ENCODE measurements at places on chromosomes 4 and X.
A peak's percentile ranks its signal among the peaks of the same experiment; 100 is the strongest.

- ATAC-seq = peak; percentile 98
Observed at GRCh38 chr4:22356987-22357596, 158.8 kb downstream of the ADGRA3 start.

GRCh38 chrX:100700809-100701208, 31.1 kb downstream of the SYTL4 start:
- ATAC-seq = no peak

DNA sequence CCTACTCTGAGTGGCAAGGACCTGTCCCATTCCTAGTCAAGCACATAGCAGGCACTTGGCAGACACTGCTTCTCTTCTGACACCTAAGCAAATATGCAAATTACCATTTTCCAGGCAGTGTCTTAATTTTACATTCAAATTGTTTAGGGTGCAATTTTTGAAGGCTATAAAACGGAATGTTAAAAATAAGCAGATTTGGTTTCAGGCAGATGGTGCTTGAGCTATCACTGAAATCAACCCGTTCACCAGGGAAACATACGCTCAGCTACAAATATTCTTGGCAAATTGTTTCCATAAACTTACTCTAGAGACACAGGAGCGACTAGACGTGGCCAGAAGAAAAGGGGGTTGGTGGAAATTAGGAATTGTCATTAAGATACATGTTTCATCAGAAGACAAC, 45.7 kb downstream of the BEND2 start:
- no peak for ATAC-seq

DNA sequence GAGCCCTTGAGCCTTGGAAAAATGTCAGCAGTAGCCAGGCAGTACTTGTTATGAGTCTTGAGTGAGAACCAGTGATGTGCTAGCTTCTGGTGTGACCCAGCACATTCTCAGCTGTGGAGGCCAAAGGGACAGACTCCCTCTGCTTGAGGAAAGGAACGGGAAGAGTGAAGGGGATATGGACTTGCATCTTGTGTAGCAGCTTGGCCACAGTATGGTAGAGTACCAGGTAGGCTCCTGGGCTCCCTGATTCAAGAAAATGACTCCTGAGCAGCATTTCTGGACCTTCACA, 1601.9 kb upstream of the ADGRL3 start:
- no peak for ATAC-seq

GRCh38 chrX:81390237-81390636, 188.3 kb downstream of the SH3BGRL start:
- no peak for ATAC-seq

DNA sequence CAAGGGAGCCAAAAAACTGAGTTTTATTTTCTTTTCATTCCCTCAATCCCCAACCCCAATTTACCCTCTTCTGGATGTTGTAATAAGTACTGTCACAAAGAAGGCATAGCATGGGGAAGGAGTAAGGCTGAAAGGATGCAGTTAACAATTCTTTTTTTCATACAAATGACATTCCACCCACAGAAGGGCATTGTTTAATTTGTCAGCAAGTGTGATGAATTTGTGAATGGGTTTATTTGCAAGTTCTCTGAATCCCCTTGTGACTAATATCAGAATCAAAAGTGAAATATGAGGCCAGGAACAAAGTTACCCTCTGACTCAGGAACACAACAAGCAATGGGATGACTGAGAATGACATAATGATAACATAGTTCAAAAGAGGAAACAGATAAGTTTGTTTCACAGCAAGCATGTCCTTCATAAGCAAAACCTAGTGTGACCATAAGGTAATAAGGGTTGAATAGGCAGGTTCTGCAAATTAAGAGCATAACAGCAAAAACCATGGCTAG, 2.1 kb downstream of the GEMIN8 start:
- ATAC-seq = no peak

DNA sequence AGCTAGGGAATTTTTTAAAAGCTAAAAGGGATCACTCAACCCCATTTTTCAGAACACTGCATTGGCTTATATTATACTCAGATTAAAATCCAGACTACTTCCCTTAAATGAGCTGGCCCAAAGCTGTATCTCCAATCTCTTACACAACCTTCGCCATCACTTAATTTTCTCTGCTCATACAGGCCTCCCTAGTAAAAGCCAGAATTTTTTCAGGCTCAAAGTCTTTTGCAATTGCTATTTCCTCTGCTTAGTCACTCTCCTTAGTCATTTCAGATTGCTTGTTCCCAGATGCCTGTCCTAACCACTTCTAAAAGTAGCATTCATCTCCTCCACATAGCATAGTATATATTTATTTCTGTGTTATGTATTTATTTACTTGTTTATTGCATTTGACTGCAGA, 1587.9 kb upstream of the ADGRL3 start:
- ATAC-seq = no peak

DNA sequence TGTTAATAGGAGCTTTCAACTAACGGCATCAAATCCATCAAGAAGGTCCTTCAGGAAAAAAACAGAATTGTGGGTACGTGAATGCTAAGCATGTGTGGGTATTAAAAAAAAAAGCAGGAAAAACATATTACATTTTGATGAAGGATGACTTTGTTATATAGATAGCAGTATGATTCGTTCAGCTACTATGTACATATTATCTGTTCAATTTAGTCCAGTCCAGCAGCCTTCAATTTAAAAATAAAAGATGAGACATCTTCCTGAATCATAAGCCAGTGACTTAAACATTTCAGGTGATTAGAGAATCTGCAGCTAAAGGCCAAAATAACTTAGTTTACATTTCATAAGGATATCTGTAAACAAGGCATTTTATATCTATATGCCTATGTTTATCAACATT, 63.4 kb downstream of the LCORL start:
- ATAC-seq = no peak

DNA sequence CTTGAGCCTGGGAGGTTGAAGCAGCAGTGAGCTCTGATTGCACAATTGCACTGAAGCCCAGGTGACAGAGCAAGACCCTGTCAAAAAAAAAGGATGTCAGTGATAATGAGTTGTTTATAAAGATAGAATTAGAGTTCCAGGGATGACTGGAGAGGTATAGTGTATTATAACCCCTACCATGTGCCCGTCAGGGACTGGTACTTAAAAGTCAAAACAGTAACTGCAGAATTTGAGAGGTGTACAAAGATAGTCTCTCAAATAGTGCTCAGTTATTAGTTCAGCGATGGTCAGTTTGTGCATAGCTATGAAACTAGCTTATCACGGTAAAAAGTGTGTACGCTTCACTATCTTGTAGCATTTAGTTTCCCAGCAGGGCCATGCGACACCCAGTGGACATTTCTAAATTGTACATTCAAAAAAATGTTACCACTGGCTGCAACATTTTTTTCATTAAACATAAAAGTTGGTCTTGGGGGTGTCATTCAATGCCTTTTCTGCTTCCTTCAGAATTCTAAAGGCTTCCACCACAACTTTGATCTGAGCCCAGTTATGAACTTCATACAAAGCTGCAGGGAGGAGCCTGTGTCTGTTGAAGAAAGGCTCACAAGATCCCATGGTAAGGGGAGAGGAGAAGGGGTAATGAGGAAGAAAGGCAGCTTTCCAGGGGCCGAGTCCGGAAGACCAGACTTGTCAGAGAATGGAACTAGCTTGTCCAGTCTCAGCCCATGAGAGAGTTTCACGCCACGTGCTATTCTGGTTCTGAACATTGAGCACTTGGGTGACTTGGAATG, 9.2 kb upstream of the GYG2 start:
- ATAC-seq = peak; percentile 71

GRCh38 chrX:97995834-97996233, 1112.1 kb downstream of the RPA4 start:
- no peak for ATAC-seq

- ATAC-seq = peak; percentile 84
Observed at GRCh38 chrX:50081282-50081889, 119.4 kb downstream of the AKAP4 start.

GRCh38 chr4:4599481-4600275, 57.8 kb upstream of the STX18 start:
- no peak for ATAC-seq

- no peak for ATAC-seq
Observed at GRCh38 chrX:108811891-108812290, 75.5 kb upstream of the IRS4 start.

DNA sequence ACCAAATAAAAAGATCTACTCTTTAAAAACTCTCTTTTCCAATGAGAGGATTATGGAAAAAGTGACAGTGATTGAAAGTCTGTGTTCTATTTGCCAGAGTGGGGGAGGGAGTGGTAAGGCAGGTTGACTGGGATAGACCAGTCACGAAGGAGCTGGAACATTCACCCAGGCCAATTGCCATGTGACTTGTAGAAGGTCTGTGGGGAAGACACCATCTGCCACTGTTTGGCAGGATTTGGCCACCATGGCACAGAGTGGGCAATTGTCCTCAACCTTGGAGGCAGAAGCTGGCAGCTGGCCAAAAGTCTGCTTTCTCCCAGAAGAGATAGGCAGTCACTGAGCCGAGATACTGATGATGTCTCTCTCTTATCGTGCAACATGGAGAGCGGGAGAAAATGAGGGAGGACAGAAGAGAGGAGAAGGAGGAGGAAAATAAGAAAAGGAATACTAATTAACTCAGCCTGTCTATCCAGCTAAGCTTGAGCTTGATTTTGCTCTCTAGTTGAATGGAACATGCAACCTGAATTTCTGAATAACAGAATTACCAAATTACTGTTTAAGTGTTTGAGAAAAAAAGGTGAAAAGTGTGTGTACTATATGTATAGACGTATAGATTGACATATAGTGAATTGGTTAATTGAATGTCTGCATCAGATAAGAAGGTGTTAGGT, 267.1 kb downstream of the ARHGAP24 start:
- ATAC-seq = no peak

GRCh38 chr4:5996641-5997040, 21.6 kb downstream of the C4orf50 start:
- no peak for ATAC-seq

DNA sequence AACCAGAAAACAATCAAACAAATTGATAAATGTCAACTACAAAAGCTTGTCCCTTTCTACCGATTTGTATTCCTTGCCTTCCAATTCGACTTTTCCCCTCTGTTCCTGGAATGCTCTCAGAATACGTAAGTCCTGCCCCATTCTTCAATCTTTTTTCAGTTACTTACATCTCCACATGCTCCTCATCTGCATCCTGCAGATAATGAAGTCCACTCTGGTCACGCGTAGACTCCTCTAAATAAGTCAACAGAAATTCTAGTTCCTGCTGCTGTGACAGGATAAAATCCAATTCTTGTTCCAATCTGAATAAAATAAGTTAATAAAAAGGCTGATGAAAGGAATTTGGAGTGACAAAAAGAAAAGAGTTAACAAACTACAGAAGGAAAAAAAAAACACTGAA, 34.4 kb upstream of the RBM41 start:
- no peak for ATAC-seq

GRCh38 chr4:37157476-37158167, 86.9 kb upstream of the NWD2 start:
- ATAC-seq = no peak

DNA sequence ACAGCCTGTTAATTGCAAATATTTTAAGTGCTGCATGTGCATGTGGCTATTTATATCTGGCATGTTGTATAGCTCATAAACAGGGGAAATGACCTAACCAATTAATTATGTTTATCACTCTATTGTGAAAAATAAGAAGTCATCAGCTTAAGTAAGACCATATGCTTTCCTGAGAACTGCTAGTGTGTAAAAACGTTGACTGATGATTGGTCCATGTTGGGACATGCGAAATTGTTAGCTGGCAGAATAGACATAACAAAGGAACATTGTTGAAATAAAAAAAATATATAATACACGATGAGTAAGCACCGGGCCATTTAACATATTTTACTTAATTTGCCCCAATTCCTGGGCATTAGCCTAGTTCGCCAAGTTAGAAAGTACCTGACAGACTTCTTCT, 207.5 kb downstream of the ANK2 start:
- no peak for ATAC-seq

DNA sequence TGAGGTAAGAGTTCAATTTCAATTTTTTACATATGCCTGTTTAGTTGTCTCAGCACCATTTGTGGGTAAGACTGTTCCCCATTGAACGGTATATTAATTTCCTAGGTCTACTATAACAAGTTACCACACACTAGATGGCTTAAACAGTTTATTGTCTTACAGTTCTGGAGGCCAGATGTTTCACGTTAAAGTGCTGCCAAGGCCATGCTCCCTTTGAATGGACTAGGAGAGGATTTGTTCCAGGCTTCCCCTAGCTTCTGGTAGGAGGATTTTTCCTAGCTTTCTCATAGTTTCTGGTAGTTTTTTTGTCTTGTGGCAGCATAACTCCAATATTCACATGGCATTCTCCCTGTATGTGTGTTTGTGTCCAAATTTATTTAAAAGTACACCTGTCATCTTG, 149.3 kb upstream of the CYSLTR1 start:
- no peak for ATAC-seq

Data from SK-N-SH treated with all-trans-retinoic acid at 6 μM for 48 hours (cell line).